ENCODE measurements at places on chromosomes 1 and 21. TPM values are rescaled to one million over a fixed set of nuclear protein-coding genes. Genes with fewer than 3 reads are reported as not detected.

DNA sequence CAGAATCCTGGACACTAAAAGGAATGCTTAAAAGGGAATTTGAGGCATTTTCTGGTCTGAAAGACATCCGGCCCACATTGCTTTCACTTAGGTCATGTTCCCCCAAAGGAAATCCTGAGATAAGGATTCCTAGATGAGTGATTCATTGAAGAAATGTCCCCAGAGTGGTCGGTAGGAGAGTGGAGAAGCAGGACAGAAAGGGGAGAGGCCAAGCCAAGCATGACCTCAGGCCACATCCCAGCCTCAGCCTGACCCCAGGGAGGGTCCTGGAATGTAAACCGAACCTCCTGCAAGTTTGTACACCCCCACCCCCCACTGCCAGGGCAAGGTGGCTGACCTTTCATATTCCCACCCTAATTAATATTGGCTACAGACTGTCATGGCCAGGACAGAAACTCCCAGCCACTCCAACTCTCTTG, 16.6 kb downstream of the HIVEP3 start:
- no peaks in the 10 kb centered on the region for H3K36me3 ChIP-seq
- H3K4me3 ChIP-seq: no peak overlapping the region
- no peak for DNase-seq
- H3K4me1 ChIP-seq: peaks cover 52% of the 10 kb centered on the region

DNA sequence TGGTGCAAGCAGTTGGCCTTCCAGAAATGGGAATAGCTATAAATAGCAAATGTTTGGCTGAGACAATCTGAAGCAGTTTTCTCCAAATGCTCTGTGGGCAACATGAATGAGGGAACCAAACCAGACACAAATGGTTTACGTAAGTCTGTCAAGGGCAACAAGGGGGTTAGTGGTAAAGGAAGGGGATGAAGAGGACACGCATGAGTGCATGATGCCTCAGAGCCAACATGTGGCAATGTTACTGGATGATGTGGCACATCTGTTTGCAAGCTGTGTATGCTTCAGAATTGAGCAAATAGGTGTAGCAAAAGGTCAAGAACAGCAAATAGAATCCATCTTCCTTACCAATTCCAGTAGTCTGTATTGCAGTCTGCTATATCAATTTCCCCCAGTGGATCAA, 76.3 kb upstream of the LMO4 start:
- no peak for DNase-seq
- no peaks in the 10 kb centered on the region for H3K27me3 ChIP-seq
- no peaks in the 10 kb centered on the region for H3K36me3 ChIP-seq
- H3K4me3 ChIP-seq: no peak overlapping the region

DNA sequence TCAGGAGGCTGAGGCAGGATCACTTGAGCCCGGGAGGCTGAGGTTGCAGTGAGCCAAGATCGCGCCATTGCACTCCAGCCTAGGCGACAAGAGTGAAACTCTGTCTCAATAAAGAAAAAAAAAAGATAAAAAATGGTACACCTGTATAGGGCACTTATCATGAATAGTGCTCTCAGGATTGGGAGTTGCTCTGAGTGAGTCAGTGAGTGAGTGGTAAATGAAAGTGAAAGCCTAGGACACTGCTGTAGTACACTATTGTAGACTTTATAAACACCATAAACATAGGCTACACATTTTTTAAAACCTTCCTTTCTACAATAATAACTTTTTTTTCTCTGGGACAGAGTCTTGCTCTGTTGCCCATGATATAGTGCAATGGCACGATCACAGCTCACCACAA, 16.8 kb downstream of the PHTF1 start:
- peaks cover 23% of the 10 kb centered on the region for H3K36me3 ChIP-seq
- H3K27ac ChIP-seq: no peak overlapping the region
- DNase-seq: no peak
- no peaks in the 10 kb centered on the region for H3K4me1 ChIP-seq
- H3K4me3 ChIP-seq: no peak overlapping the region

DNA sequence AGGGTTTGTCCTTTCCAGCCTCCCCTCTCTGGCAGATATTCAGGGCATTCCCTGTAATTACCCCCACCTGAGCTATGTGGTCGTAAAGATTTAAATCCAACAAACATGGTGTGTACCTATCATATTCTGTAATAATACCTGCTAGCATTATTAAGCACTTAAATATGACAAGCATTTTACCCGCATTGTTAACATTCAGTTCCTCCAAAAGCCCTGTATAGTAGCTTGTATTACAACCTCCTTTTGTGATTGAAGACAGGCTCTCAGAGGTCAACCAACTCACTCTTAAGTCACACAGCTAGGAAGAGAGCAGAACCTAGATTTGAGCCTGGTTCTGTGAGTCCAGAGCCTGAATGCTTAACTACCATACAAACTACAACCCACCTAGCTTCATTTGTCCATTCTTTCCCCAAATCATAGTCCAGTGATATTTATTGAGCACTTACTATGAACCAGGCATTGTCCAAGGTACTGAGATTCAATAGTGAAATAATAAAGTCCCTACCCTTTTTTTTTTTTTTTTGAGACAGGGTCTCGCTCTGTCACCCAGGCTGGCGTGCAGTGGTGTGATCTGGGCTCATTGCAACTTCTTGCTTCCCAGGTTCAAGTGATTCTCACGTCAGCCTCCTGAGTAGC, 13.8 kb upstream of the KDM4A start:
- H3K36me3 ChIP-seq: no peaks in the 10 kb centered on the region
- H3K27ac ChIP-seq: no peak overlapping the region
- H3K4me3 ChIP-seq: no peak overlapping the region
- no peaks in the 10 kb centered on the region for H3K4me1 ChIP-seq

DNA sequence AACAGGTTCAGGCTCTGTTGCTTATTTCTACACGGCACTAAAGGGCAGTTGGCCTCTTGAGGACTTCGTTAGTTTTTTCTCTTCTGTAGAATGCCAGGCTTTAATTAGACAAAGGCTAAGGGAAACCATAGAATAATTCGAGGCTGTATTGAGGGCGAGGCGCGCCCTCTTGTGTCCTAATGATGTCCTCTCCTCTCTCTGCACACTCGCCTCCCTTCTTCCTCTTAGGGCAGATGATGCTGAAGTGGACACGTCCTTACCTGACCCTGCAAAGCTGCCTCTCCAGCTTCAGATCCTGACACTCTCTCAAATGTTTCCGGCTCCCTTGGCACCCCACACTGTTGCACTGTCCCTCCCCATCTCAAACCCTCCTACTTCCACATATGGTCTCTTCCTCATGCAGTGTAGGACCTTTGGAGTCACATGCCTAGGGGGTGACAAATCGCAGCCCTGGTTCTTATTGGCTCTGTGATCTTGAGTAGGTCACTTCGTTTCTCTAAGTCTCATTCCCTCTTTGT, 1.9 kb upstream of the ZSCAN20 start:
- H3K4me1 ChIP-seq: peaks cover 21% of the 10 kb centered on the region
- DNase-seq: peak; percentile 80
- no peak overlapping the region for H3K4me3 ChIP-seq
- H3K27ac ChIP-seq: no peak overlapping the region

The THEM5 gene
- total RNA-seq: not detected

DNA sequence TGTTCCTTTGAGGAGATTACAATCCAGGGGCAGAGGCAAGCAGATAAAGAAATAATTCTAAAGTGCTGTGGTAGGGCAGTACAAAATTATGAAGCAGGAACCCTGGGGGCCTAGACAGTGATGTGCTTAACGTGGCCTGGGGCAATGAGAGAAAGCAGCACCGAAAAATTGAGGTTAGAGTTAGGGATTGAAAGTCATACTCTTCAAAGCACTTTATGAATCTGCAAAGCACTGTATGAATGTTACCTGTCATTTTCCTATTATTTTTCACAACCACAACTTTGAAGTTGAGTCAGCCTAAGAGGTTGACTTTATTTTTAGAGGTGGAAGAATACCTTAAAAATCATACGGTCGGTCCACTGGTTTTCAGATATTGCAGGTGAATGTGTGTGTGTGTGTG, 183.4 kb upstream of the NFIA start:
- DNase-seq: no peak
- H3K27ac ChIP-seq: no peak overlapping the region
- H3K4me3 ChIP-seq: no peak overlapping the region
- H3K36me3 ChIP-seq: no peaks in the 10 kb centered on the region

The TTLL7 gene
- 16.2 TPM for total RNA-seq

DNA sequence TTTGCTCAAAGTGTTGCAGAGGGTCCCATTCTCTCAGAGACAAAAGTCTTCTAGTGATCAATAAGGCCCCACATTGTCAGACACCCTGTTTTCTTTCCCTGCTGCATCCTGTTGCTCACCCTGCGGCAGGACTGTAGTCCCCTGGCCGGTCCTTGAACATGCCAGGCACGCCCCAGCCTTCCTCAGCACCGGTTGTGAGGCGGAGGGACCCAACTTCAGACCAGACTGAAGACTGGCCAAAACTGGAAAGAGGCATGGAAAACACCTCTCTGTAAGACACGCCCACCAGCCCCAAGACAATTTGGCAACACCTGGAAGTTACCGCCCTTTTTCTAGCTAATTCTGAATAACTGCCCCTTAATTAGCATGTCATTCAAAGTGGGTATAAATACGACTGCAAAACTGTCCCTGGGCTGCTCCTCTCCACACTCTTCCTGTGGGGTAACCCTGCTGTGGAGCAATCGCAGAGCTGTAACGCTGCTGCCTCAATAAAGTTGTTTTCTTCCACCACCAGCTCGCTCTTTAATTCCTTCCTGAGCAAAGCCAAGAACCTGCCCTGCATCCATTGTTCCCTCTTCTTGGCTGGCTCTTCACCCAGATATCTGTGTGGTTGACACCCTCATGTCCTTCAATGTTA, 23.8 kb downstream of the PLA2G2A start:
- no peaks in the 10 kb centered on the region for H3K36me3 ChIP-seq
- H3K27ac ChIP-seq: no peak overlapping the region
- no peaks in the 10 kb centered on the region for H3K4me1 ChIP-seq
- no peaks in the 10 kb centered on the region for H3K27me3 ChIP-seq

GRCh38 chr1:54931275-54931840, 44.4 kb upstream of the DHCR24 start:
- H3K27me3 ChIP-seq: no peaks in the 10 kb centered on the region
- H3K27ac ChIP-seq: no peak overlapping the region
- H3K36me3 ChIP-seq: no peaks in the 10 kb centered on the region

DNA sequence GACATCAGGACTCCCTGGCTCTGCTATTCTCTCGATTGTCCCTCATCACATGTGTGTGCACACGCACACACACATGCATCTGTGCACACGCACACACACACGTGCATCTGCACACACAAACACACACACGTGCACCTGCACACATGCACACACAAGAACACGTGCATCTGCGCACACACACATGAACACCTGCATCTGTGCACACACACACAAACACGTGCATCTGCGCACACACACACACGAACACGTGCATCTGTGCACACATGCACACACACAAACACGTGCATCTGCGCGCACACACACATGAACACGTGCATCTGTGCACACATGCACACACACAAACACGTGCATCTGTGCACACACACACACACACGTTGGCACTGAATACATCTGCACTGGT, 14.7 kb downstream of the S100A7A start:
- no peak overlapping the region for H3K4me3 ChIP-seq
- H3K27ac ChIP-seq: no peak overlapping the region
- H3K36me3 ChIP-seq: no peaks in the 10 kb centered on the region
- H3K27me3 ChIP-seq: peaks cover 16% of the 10 kb centered on the region
- H3K4me1 ChIP-seq: no peaks in the 10 kb centered on the region

DNA sequence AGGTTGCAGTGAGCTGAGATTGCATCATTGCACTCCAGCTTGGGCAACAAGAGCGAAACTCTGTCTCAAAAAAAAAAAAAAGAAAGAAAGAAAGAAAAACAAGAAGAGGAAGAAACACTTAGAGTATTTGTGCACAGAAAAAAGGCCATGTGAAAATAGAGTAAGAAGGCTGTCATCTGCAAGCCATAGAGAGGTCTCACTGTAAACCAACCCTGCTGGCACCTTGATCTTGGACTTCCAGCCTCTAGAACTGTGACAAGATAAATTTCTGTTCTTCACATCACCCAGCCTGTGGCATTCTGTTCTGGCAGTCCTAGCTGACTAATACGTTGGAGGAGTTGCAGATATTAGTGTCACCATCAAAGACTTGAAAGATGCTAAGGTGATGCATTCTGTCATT, 12.1 kb upstream of the ZDHHC18 start:
- H3K27ac ChIP-seq: no peak overlapping the region
- H3K36me3 ChIP-seq: no peaks in the 10 kb centered on the region
- H3K4me3 ChIP-seq: no peak overlapping the region
- no peak for DNase-seq
- no peaks in the 10 kb centered on the region for H3K27me3 ChIP-seq

- H3K4me3 ChIP-seq: no peak overlapping the region
- no peaks in the 10 kb centered on the region for H3K36me3 ChIP-seq
- DNase-seq: no peak
- H3K4me1 ChIP-seq: no peaks in the 10 kb centered on the region
- H3K27me3 ChIP-seq: no peaks in the 10 kb centered on the region
Measured at GRCh38 chr1:183674886-183675285, 21.8 kb upstream of the APOBEC4 start.

The KRTAP10-10 gene
- total RNA-seq: not detected

The EPHA2 gene
- total RNA-seq: 44.8 TPM

- peak; percentile 98 for DNase-seq
- H3K36me3 ChIP-seq: no peaks in the 10 kb centered on the region
- H3K27me3 ChIP-seq: no peaks in the 10 kb centered on the region
- peaks cover 23% of the 10 kb centered on the region for H3K4me1 ChIP-seq
- peak overlapping the region; percentile 98 for H3K27ac ChIP-seq
Measured at GRCh38 chr1:62436039-62436465, 797 bp upstream of the USP1 start.

GRCh38 chr1:58717979-58718378, 18.1 kb upstream of the MYSM1 start:
- H3K36me3 ChIP-seq: no peaks in the 10 kb centered on the region
- DNase-seq: no peak
- H3K27ac ChIP-seq: peak overlapping the region; percentile 24
- H3K4me1 ChIP-seq: peaks cover 22% of the 10 kb centered on the region

DNA sequence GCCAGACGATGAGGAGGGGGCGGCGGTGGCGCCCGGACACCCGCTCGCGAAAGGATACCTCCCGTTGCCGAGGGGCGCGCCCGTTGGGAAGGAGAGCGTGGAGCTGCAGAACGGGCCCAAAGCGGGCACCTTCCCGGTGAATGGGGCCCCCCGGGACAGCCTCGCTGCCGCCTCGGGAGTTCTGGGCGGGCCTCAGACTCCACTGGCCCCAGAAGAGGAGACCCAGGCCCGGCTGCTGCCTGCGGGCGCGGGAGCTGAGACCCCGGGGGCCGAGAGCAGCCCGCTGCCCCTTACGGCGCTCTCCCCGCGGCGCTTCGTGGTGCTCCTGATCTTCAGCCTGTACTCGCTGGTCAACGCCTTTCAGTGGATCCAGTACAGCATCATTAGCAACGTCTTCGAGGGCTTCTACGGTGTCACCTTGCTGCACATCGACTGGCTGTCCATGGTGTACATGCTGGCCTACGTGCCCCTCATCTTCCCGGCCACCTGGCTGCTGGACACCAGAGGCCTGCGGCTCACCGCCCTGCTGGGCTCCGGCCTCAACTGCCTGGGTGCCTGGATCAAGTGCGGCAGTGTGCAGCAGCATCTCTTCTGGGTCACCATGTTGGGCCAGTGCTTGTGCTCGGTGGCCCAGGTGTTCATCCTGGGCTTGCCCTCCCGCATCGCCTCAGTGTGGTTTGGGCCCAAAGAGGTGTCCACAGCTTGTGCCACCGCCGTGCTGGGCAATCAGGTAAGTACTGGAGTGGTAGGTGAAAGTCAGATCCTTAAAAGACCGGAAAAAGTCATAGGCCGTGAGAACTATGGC, 588 bp downstream of the FLVCR1 start:
- peaks cover 21% of the 10 kb centered on the region for H3K4me1 ChIP-seq
- peak overlapping the region; percentile 89 for H3K27ac ChIP-seq
- H3K36me3 ChIP-seq: no peaks in the 10 kb centered on the region
- H3K27me3 ChIP-seq: no peaks in the 10 kb centered on the region
- H3K4me3 ChIP-seq: peak overlapping the region; percentile 83
- DNase-seq: peak; percentile 73

The PLXNA2 gene
- total RNA-seq: 98.5 TPM

All from upper lobe of right lung (tissue), 1 donor.